SK-N-DZ (cell line): ENCODE measurements at places on chromosomes 6 and 20.

- DNase-seq: peak; percentile 71
These were observed 102.8 kb downstream of the MOXD1 start for GRCh38 chr6:132298344-132298949.

DNA sequence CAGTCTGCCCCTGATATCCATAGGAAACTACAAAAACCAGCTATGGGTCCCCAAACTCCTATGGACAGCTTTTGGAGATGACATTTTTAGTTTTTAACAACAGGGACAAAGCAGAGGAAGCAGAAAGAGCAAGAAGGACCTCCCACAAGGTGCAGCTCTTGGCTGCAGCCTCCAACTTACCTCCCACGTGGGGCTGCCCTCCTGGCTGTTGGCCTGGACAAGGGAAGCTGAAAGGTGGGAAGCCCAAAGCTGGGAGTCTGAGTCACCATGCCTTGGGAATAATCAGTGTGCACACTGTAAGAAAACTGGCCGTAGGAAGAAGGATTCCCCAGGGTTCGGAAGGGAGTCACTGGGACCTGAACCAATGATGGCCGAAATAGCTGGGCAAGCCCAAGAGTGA lies 51.8 kb upstream of the PAX1 start:
- DNase-seq: no peak

- DNase-seq: no peak
These were observed 26.9 kb downstream of the POPDC3 start for GRCh38 chr6:105152880-105153279.

- no peak for DNase-seq
These were observed 30.4 kb upstream of the PREX1 start for GRCh38 chr20:48858075-48858790.

GRCh38 chr6:35178932-35179832 lies 34.6 kb upstream of the SCUBE3 start:
- DNase-seq: no peak

DNA sequence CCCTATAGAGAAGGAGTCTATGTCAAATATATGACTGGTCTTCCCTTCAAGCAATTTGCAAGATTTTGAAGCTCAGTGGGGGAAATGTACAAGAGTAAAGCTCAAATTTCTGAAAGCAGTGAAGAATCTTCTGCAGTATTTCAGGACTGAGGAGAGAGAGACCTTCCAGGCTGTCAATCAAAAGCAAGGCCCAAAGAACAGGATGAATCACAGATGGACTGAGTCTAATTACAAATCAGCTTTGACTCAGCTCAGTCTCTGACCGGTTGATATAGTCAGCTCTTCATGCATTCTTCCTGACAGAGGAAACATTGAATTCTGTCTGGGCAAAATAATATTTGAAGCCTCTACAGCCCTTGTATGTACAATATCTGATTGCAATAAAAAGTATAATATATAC lies 7.7 kb upstream of the HTR1B start:
- no peak for DNase-seq

DNA sequence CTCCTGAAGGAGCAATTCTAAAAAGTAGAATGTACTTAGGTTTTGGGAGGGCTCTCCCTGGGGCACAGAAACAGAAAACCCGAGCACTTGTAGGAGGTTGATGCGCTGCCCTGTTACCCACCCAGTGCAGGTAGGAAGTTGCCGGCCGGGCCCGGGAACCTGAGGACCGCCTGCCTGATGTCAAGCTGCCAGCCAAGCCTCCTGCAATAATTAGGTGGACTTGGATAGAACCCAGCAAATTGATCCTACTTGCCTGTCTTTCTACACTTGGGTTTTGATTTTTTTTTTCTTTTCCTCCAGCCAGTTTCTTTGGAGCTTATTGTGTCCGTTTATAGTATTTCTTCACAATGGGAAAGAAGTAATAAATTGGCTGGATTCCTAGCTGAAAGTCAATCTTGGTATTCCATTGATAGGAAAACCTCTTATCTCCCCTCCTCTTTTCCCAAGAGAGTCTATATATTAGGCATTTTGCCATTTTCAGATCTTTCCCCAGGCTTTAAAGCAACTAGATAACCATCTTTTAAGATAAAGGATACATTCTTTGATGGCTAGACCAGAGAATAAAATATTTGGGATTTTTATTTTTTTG lies 78.3 kb upstream of the FYN start:
- no peak for DNase-seq

GRCh38 chr6:22141241-22141745 lies 155.5 kb downstream of the PRL start:
- no peak for DNase-seq

GRCh38 chr6:116624036-116624805 lies 7.9 kb downstream of the RSPH4A start:
- DNase-seq: peak; percentile 63

DNA sequence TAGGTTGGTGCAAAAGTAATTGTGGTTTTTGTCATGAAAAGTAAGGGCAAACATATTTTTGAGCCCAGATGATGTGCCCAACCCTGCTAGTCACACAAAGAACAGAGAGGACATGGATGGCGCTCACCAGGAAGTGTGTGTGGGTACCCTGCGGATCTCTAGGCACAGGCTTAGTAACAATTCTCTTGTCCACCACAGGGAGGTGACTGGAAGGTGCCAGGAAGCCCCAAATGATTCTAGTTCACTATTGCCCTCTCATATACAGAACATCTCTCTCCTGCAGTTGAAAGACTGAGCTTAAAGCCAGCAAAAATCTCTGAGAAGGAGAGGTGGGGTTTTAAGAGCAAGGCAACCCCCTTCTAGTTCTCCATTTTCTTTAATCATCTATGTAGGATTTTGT lies 272.1 kb upstream of the TAB2 start:
- DNase-seq: no peak

- no peak for DNase-seq
These were observed 92.0 kb upstream of the PRDM1 start for GRCh38 chr6:105994118-105994590.

- DNase-seq: no peak
These were observed 4.9 kb downstream of the PREX1 start for GRCh38 chr20:48822879-48823385.

DNA sequence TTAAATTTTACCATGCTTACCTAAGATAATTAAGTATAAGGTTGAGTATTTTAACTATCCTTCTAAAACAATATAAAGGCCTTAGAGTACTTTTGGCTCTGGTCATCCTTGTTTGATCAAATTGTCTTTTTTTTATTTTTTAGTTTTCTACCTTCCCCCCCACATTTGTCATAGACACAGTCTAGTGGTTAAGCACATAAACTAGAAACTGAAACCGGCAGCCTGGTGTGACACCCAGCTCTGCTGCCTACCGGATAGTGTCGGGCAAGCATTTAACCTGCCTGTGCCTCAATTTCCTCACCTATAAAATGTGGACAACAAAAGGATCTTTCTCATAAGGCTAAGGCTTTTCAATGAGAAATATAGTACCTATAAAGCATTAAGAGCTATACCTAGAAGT lies 21.6 kb upstream of the TULP4 start:
- DNase-seq: no peak

DNA sequence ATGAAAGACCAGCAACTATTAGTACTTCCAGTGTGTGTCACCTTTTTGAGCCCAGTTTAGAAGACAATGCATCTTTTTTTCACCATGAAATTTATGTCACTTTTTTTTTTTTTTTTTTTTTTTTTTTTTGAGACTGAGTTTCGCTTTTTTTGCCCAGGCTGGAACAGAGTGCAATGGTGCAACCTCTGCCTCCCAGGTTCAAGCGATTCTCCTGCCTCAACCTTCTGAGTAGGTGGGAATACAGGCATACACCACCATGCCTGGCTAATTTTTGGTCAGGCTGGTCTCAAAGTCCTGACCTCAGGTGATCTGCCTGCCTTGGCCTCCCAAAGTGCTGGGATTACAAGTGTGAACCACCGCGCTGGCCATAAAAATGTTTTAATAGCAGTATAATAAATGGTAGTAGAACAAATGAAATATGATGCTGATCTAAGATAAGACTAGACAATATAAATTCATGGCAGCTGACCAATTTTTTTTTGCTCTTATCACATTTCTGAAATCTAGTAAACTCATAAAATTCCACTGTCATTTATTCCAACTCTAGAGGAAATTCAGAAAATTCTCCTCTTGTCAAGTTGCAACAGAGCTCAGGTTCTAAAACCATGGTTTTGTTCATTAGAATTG lies 21.3 kb downstream of the NHSL1 start:
- no peak for DNase-seq

GRCh38 chr6:33126101-33126714 lies 50.4 kb downstream of the HLA-DPB1 start:
- peak; percentile 14 for DNase-seq

DNA sequence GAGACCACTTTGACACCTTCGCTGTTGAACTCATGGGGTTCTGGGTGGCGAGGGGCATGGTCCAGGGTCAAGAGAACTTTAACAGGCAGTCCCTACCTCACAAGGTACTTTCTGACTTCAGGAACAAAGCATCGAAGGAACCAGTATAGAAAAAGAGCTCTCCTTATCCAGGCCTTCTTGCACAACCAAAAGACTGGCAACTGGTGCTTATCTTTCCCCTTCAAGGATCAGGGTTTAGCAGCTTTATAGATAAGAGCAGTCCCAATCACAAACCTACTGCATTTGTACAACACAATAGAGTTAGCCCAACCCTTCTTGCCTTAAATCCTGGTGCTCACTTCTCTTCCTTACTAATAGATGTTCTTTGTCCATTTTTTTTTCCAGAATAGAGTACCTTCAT lies 116.3 kb downstream of the SNX5 start:
- DNase-seq: no peak

GRCh38 chr6:53359843-53360092 lies 11.0 kb upstream of the ELOVL5 start:
- no peak for DNase-seq

DNA sequence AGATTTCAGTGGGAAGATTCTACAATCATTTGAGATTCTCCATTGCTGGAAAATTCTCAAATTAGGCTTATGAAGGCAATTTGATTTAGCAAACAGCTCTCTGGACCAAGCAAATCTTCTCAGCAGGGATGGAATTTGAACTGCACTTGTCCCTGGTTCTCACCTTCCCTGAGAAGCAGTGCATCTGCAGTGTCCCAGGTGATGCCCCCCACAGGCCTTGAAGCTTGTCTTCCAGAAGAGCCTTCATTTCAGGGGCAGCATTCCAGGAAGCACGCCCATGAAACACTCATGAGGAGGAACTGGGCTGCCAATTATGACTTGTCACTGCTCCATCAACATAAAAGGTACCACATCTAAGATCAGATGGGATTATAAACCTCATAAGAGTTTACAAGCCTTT lies 82.8 kb upstream of the HDAC2 start:
- no peak for DNase-seq

GRCh38 chr6:29553268-29554057 lies 6.1 kb downstream of the UBD start:
- peak; percentile 23 for DNase-seq

DNA sequence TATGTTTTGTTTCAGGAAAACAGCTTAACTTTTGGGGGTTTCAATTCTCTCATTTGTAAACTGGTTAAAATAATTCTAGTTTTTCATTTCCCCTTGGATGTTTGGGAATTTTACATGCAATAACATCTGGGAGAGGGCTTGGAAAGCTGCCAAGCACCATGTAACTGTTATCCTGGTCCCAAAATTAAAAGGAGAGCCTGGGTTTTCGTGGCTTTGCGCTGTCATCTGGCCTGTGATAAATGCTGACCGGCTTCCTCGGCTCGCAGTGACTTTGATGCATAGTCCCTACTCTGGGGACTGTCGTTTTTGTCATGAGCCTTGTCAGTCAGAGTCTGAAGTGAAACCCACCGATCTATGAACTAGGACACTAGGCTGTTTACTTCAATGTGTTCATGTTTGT lies 12.2 kb downstream of the SLC35F1 start:
- peak; percentile 11 for DNase-seq

GRCh38 chr20:17762243-17762872 lies 62.6 kb downstream of the BANF2 start:
- no peak for DNase-seq
